ENCODE measurements at places on chromosomes 16 and 17.

- DNase-seq: peak; percentile 49
Observed at GRCh38 chr16:21611198-21611555, 11.8 kb downstream of the METTL9 start.

- peak; percentile 93 for DNase-seq
Observed at GRCh38 chr17:71438631-71439146, 682.1 kb upstream of the SOX9 start.

GRCh38 chr16:83513008-83513755 is 294.6 kb upstream of the HSBP1 start:
- peak; percentile 93 for DNase-seq

GRCh38 chr16:19346335-19346922 is 60.9 kb downstream of the CLEC19A start:
- no peak for DNase-seq

GRCh38 chr17:78546476-78546875 is 30.7 kb downstream of the DNAH17 start:
- no peak for DNase-seq

DNA sequence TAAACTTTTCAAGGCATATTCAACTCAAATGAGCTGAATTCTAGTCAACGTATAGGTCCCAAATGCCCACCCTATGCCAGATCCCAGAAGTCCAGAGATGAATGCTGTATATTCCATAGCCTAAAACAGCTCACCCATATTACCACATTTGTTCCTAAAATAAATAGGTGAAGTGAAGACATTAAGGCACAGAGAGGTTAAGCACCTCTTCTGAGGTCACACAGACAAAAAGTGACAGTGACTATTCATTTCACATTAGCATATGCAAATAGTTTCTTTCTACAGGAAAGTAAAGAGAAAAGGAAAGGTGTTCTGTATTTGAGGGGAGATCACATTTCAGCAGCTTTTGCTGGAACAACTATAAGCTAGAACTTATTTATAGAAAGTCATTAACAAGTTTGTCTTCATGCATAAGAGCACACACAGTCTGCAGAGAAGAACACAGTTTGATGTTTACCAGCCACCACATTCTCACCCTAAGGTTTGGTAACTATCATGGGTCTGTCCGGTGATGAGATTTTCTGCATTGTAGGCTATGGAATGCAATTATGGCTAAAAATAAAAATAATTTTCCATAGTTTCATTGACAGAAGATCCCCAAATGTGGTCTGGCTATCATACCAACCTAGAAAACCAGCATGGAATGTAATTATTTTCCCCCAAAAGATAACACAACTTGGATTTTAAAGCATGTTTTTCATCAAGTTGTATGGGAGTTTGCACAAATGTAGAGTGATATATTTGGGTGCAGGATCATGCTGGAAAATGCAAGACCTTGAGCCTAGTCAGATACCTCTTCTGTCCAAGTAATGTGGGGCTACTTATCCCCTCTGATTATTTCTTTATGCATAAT is 402.1 kb downstream of the UTP18 start:
- DNase-seq: no peak

GRCh38 chr16:28064706-28065249 is 1.3 kb upstream of the GSG1L start:
- no peak for DNase-seq

DNA sequence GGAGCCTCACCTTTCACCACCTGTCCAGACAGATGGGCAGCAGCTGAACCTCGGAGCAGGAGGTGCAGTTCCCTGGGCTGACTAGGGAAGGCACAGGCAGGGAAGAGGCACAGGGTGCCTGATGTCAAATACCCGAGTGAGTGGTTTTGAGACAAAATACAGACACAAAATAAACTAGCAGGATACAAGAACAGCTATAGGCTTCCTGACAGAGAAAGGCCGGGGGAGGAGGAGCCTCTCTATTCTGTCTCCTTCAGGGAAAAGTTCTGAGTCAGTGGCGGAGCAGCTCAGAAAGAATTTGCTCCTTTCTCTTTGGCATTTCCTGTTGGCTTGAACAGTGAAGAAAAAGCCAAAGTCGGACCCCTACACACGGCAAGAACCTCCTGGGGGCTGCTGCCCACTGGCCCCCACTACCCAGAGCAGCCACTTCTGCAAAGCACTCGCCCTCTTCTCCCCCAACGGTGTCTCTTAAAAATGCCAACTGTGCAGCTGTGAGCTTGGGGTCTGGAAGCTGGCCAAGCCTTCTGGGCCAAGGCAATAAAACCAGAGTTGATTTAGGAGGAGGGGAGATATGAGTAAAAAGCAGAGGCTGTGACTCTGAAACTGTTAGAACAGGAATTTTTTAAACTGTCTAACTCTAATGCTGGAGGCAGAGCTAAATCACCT is 14.4 kb upstream of the FAAP100 start:
- DNase-seq: peak; percentile 97

DNA sequence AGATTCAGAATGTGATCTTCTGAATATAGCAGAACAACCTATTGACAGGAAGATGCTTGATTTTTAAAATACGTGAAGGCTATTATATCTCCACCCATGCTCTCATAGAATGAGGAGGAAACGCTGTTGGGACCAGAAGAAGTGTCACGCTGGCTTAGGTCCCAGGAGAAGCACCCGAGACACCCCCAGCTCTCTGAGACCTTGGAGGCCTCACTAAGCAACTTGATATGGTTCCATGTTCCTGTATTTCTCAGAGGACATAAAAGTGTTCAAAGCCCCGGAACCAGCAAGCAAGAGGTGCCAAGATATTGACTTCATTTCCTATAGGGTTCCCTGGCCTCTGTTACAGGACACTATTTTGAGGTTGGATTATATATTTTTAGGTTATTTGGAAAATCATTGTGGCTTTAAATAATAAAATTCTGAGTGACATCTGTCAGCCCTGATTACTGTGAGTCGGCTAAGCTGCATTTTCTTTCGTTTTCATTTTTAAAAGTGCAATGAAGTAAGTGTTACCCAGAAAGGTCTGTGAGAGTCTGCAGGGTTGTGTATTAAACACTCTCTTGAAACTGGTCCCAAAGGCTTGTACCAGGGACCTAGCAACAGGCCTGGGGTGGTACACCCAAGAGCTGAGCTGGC is 400.0 kb downstream of the SOX9 start:
- no peak for DNase-seq

DNA sequence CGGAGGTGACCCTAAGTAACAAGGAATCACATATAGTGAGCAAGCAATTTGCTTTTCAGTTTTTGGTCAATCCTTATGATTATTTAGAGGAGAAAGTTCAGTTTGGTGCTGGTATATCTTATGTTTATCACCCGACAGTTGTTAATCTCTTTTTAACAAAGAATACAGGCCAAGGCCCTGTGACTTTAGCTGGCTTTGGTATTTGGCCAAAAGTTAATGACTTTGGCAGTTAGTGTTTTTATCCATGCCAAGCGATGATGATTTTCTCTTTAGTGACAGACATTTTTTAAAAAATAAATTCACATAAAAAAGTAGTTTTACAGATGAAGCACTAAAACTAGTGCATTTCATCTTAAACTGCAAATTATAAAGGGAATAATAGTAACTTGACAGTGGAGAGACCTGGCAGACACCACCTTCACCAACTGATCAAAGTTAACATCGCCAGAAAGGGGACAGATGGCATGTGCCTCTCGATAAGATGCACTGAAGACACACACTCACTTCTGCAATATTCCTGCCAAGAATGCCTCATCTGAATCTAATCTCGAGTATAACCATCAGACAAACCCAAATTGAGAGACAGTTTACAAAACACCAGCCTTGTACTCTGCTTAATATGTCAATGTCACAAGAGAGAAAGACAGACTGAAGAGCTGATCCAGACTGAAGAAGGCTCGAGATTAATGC is 6.9 kb downstream of the DEXI start:
- DNase-seq: no peak

DNA sequence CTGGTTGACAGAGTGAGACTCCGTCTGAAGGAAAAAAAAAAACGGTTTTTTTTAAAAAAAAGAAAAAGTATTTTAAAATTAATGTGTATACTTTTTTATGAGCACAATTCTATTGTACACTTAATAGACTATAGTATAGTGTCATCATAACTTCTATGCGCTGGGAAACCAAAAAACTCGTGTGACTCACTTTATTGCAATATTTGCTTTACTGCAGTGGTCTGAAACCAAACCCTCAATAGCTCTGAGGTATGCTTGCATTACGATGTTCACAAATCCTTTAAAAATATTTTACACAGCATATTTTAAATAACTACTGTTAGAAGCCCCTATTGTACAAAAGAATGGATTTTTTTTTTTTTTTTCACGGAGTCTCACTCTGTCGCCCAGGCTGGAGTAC is 12.4 kb upstream of the MAP2K6 start:
- no peak for DNase-seq

GRCh38 chr17:83101805-83102480 is 22.5 kb downstream of the METRNL start:
- no peak for DNase-seq

DNA sequence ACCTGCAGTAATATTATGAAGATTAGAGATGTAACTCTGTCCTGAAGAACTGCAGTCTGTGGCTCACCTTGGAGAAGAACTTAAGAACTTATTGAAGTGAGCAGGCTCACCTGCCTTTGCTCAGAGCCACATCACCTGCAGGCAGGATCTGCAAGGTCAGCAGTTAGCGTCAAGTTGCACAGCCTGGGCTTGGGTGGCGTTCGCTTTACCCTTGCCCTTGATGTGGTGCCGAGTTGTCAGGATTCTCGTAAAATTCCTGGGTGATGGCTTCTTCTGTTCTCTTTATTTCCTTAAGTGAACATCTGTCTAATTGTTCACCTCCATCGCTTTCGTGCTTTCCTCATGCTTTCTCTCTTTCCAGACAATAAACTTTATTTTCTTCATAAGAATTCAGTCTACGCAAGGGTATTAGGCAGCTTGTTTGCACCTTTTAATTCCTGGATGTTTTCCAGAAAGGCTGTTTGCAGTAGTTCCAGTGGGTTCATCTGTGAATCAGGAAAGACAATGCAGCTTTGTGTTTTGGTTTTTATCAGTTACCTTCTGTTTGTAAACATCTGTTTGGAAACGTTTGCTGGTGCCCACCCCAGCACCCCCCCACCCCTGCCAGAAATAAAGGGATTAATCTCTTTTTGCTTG is 254.3 kb downstream of the WWOX start:
- DNase-seq: no peak

- DNase-seq: no peak
Observed at GRCh38 chr16:57609541-57610401, 18.7 kb upstream of the ADGRG1 start.

- peak; percentile 17 for DNase-seq
Observed at GRCh38 chr17:38352245-38353085, 821 bp downstream of the SOCS7 start.

GRCh38 chr16:68493412-68494070 is 45.2 kb upstream of the SMPD3 start:
- no peak for DNase-seq

GRCh38 chr17:10792151-10792550 is 11.7 kb downstream of the TMEM238L start:
- no peak for DNase-seq

DNA sequence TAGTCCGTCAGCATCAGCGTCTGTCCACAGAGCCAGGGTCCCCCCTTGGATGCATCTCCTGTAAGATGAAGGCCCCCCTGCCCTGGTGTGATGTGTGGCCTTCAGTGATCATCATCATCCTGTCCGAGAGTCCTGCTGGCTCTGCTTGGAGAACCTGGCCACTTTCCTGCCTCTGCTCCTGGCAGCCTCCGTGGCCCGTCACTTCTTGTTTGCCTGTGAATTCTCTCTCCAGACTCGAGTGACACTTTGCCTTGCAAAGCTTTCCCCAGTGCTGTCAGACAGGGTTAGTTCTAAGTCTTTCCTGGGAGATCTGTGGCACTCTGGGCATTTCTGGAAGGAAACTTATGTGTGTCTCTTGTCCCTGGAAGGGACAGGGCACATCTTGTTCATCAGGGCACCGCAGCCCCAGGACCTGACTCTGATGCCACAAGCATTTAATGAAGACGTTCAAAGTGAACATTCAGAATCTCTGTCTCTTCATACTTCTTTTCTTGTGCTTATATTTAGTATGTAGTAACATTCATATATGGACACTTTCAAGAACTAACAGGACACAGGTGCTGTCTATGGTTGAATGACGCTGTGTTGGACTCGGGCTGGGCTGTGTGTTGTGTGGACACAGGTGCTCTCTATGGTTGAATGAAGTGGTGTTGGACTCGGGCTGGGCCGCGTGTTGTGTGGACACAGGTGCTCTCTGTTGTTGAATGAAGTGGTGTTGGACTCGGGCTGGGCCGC is 68.5 kb downstream of the RPTOR start:
- no peak for DNase-seq

DNA sequence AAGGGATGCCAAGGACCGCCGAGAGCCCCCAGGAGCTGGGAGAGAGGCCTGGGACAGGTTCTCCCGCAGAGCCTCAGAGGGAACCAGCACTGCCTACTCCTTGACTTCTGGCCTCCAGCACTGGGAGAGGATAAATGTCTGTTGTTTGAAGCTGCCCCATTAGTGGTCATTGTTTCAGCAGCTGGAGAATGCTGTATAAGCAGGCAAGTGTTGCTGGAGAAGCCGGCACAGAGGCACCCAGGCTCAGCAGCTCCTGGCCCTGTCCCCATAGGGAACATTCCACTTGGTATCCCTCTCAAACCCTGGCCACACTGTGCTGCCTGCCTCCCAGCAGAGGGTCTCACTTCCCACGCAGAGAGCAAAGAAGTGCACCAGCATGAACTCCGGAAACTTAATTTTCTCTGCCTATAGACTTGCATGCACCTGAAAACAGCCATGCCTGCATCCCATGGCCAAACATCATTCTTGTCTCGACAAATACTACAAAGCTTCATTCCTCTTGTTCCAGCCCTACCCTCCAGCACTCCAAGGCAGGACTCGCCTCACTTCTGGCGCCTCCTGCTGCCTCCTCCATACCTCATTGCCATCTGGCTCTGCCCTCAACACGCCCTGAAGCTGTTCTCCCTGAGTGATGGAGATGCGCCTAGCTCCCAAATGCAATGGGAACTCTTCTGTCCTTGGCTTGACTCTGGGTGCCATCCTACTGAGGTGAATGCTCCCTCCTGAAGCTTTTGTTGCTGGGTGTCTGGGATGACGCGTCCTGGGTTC is 88.1 kb downstream of the DNAH17 start:
- no peak for DNase-seq

GRCh38 chr16:89048871-89049422 is 44.7 kb upstream of the ACSF3 start:
- no peak for DNase-seq

DNA sequence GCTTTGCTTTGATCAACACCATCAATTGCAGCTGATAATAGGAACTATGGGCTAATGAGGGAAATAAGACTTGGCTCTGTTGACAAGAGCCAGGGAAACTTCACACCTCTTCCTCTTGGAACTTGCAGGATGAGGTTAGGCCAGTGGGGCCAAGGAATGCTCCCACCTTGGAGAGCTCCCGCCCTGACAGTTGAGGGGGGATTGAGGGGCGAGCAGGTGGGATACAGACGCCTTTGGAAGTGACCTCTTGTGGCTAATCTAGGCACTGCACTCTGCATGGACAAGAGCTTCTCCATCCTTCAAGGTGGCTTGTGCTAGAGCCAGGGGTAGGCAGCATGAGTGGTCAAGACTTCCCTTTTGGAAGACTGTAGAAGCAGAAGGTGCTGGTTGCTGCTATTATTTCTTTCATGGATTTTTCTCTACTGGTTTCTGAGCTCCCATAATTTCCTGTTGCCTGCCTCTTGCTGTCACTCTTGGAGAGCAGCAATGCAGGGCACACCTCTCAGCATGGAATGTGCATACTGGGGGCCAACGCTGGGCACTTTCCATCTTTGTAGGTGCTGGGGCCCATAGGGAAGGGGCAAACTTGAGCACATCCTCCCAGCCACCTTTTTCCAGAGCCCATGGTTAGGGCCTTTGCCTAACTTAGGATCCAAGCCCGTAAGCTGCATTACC is 2.3 kb upstream of the PHF12 start:
- peak; percentile 25 for DNase-seq

GRCh38 chr16:4511441-4512082 is 27.0 kb downstream of the CDIP1 start:
- peak; percentile 27 for DNase-seq

All from AG10803 (cell line).